HCT116 (cell line): ENCODE measurements at places on chromosomes 11 and 22.

GRCh38 chr11:100774132-100774531, 87.0 kb downstream of the ARHGAP42 start:
- no peak for DNase-seq

DNA sequence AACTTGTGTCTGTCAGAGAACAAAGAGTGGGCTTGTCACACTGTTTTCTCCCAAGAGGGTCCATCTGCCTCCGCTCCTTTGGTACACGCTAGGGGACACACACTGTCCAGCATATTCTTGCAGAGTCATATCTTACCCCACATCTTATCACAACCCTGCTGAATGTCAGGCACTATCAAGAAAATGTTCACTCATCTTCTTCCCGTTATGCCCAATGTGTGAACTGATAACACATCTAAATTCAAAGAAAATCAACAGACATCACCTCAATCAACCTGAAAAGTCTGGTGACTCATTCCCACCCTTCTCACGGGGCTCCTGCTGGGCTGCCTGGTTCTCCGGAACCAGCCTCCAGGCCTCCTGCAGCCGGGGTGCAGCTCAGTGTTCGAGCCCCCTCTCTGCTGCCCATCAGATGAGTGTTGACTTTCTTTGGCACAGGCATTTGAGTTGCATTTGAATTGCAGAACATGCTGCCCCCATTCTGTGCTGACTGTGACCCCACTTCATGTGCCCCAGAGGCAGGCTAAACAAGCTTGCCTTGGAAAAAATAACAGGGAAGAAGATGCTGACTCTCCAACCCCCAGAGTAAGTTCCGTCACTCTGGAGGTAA, 19.4 kb downstream of the GRAP2 start:
- DNase-seq, result no peak

DNA sequence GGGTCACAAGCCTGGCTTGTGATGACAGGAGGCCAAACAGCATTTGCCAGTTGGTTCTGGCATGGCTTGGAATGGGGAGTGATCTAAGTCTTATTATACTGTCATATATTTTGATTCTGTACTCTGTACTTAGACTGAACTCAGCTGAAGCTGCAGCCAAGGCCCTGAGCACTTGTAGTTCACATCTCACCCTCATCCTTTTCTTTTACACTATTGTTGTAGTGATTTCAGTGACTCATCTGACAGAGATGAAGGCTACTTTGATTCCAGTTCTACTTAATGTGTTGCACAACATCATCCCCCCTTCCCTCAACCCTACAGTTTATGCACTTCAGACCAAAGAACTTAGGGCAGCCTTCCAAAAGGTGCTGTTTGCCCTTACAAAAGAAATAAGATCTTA, 843 bp downstream of the OR56B1 start:
- no peak for DNase-seq

- DNase-seq, result no peak
Measured at GRCh38 chr11:117201658-117202305, 2.6 kb downstream of the TAGLN start.
